IMR-90 (cell line): ENCODE measurements at places on chromosomes 16 and 17.
A peak's percentile ranks its signal among the peaks of the same experiment; 100 is the strongest.

GRCh38 chr16:54027062-54027461 lies 259.5 kb downstream of the IRX3 start:
- DNase-seq: peak; percentile 83
- peaks cover 6% of the 10 kb centered on the region for H3K4me1 ChIP-seq
- H3K27me3 ChIP-seq: no peaks in the 10 kb centered on the region
- H3K36me3 ChIP-seq: no peaks in the 10 kb centered on the region

DNA sequence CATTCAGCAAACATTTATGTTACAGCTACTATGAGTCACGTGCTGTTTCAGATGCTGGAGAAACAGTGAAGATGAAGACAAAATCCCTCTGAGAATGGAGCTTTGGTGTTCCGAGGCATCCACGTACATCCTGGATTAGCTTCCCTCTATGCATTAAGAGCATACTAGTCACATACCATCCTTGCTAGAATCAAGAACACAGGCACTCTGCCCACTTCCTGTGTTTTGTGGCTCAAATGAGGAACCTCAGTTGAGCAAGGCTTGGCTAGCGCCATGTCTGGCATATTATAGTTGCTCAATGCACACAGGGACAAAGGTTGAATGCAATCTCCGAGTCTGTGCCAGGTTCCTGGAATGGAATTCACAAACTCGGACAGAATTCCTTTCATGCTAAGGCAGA lies 297.5 kb downstream of the XYLT1 start:
- H3K27me3 ChIP-seq: no peaks in the 10 kb centered on the region
- H3K36me3 ChIP-seq: no peaks in the 10 kb centered on the region

- peak; percentile 99 for DNase-seq
- H3K27ac ChIP-seq: no peak overlapping the region
- H3K4me3 ChIP-seq: no peak overlapping the region
- no peaks in the 10 kb centered on the region for H3K27me3 ChIP-seq
- peaks cover 16% of the 10 kb centered on the region for H3K4me1 ChIP-seq
Measured at GRCh38 chr17:71412803-71413202, 708.0 kb upstream of the SOX9 start.

GRCh38 chr16:84295203-84295860 lies 654 bp downstream of the WFDC1 start:
- peak; percentile 16 for DNase-seq
- H3K36me3 ChIP-seq: peaks cover 9% of the 10 kb centered on the region
- no peaks in the 10 kb centered on the region for H3K27me3 ChIP-seq

DNA sequence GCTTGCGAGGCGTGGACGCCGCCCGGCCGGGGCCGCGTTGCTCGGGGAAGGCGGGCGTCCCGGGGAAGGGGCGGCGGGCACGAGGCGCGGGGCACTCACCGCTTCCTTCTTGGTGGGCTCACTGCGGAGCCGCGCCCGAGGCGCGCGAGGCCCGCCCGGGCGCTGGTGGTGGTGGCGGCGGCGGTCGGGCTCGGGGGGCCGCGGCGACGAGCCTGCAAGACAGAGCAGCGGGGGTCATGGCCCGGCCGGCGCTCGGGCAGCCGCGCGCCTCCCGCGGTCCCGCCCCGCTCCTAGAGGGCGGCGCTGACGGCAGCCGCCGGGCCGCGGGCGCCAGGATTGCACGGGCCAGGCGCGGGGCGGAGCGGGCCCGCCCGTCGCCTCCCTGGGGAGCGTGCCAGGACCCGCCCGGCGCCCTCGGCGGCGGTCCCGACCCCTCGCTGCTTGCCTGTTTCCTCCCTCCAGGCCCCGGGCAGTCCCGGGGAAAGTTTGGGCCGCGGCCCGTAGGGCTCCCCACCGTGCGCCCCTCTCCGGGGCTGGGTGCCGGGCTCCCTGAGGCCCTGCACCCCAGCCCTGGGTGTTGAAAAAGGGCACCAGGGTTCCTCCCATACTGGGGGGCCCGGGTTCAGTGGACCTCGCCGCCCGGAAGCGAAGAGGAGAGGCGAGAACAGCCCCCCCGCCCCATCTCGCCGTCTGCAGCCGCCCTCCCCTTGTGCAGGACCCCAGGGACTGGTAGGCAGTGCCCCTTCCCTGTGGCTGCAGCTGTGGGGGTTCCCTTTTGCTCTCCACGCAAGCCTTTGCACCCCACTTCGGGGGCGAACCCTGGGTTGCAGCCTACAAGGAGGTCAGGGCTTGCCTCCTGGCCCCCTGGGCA lies at the start of gene C16orf74:
TSS of gene C16orf74 (minus strand) at position 270 of the 871 bp plus-strand sequence. CDS start 15,879 bp downstream, outside the sequence.
- H3K27me3 ChIP-seq: no peaks in the 10 kb centered on the region
- peak within 1 kb of the TSS; percentile 46 for H3K4me3 ChIP-seq
- peak within 1 kb of the TSS; percentile 25 for H3K27ac ChIP-seq
- H3K36me3 ChIP-seq: no peaks in the 10 kb centered on the region

- H3K4me3 ChIP-seq: no peak overlapping the region
- H3K36me3 ChIP-seq: peaks cover 10% of the 10 kb centered on the region
- no peak overlapping the region for H3K27ac ChIP-seq
Measured at GRCh38 chr17:15498107-15498506, 30.7 kb upstream of the CDRT4 start.
